ENCODE measurements at places on chromosomes 11 and 22.

- DNase-seq: no peak
These were observed 22.6 kb upstream of the SOX10 start for GRCh38 chr22:38006906-38007305.

- no peak for DNase-seq
These were observed 76.1 kb upstream of the PAX6 start for GRCh38 chr11:31887180-31887579.

DNA sequence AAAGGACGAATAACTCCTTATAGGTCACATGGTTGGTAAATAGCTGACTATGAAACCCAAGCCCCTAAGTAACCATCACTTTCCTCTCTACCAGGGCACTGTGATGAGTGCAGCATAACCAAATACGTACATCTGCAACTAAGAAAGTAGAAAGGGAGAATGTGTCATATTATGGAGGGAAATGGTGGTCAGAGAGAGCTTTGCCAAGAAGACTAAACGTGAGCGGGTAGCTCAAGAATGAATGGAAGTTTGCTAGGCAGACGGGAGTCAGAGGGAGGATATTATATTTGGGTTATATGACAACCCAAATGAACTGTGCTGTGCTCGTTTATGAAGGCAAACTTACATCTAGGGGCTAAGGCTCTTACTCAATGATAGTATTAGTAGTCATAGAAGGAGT is 537.3 kb downstream of the OPCML start:
- no peak for DNase-seq

DNA sequence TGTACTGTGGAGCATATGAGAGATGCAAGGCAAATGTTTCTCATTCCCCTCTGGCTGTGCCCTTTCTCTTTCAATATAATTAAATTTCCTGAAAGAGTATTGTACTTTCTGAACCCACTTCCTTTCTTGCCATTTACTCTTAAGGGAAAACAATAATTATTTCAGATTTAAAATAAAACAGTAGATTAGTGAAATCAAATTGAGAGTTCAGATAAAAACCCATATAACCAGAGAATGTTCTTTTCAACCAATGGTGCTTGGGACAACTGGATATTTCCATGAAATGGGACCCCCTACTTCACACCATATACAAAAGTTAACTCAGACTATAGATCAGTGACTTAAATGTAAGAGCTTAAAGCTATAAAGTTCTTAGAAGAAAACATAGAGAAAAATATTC is 26.1 kb upstream of the DLAT start:
- DNase-seq: no peak

GRCh38 chr11:133732109-133732674 is 113.1 kb downstream of the SPATA19 start:
- no peak for DNase-seq

Measured in stimulated activated naive CD8-positive, alpha-beta T cell treated with anti-CD3 and anti-CD28 coated beads, Interleukin-15, amount 100 ng/mL, for 72 hours (primary cell).